ENCODE measurements at places on chromosomes 4 and X. TPM values are rescaled to one million over a fixed set of nuclear protein-coding genes. Genes with fewer than 3 reads are reported as not detected.

HS6ST2 gene
- polyA plus RNA-seq, result 0.01 TPM

CD38 gene
- polyA plus RNA-seq, result 9.1 TPM

GBA3 gene
- not detected for polyA plus RNA-seq

PIM2 gene
- polyA plus RNA-seq, result 7.9 TPM

RBM46 gene
- polyA plus RNA-seq, result not detected

GRCh38 chr4:7487502-7487901 lies 52.8 kb upstream of the PSAPL1 start:
- DNase-seq, result no peak

- DNase-seq, result peak; percentile 23
Measured at GRCh38 chr4:44760142-44760898, 34.0 kb upstream of the GNPDA2 start.

DNA sequence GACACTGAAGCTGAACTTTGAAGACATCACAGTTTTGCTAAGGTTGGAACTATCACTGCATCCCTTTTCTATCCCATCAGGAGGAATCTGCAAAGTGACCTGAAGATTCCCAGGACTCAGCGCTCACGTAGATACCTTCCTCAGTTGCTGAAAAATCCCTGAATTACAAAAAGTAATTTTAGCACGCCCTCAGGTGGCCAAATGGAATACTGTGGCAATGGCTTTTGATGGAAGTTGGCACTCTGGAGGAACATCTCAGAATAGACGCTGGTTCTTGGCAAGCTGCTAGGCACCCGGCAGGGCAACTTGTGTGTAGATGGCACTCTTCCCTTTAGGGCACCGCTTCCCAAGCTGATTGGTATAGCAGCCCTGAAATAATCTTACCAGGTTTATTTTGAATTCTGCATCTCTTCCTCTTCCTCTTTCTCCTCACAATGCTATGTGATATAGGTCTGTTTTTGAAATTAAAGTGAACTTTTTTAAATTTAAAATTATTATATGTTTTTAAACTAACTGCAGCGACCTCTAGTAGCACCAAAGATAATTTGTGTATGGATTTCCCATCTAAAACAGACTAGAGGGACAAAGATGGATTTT lies 16.3 kb upstream of the ESX1 start:
- peak; percentile 58 for DNase-seq

GRCh38 chr4:138553001-138553845 lies 311.1 kb upstream of the SLC7A11 start:
- no peak for DNase-seq

DNA sequence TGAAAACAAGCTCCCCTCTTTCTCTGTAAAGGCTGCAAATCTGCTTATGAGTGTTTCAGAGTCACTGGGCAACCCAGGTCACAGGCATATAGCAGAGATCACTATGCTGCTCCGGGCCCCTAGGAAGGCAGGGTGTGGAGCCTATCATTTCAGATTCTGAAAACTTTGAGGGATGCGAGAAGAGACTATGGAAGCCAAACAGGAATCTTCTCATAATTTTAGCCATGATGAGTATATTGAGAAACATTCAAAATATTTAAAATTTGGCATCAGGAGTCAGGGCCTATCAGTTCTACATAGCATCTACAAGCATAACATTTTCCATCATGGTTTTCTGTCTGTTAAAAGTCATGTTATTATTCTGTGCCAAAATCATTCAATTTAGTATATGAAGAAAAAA lies 61.7 kb upstream of the ATXN3L start:
- no peak for DNase-seq

DNA sequence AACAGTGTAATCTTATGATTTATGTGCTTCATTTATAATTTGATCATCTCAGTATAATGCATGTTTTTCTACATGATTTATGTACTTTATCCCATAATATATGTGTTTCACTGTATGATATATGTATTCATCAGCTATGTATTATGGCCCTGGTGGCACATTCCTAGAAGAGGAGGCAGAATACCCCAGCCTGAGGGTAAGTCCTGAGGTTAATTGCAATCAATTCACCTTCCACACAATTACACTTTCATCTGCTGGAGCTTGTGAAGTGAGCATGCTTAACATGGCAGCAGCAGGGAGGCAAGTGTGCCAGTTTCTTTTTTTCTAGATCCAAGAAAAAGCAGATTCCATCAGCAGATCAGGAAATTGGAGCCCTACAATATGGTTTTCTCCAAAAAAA lies 81.2 kb downstream of the CXXC4 start:
- no peak for DNase-seq

DNA sequence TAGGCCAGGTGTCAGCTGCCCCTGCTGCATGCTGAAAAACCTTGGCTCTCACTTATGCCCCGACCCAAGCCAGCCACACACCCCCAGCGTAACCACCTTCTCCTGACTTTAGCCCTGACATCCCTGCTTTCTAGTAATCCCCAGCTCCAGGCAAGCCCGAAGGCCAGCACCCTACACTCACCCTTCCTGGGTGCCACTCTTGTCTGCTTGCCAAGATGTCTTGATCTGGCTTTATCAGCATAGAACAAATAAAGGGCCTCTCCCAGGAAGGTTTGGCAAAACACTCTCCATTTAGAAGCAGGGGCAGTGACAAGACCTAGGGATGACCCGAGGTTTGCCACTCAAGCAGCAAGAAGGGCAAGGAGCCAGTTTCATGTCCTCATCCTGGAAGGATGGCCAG lies 6.8 kb upstream of the MAP9 start:
- peak; percentile 6 for DNase-seq
